AG04450 (cell line): ENCODE measurements at places on chromosomes 1 and 21. TPM values are rescaled to one million over a fixed set of nuclear protein-coding genes. Genes with fewer than 3 reads are reported as not detected.

The CD1C gene
- not detected in 2 replicates for polyA plus RNA-seq

The TNFRSF4 gene
- polyA plus RNA-seq, result 0.07 and 0.24 TPM in 2 replicates

The REN gene
- 0.72 and 0.94 TPM in 2 replicates for polyA plus RNA-seq

The ENO1 gene
- 1,423 and 1,563 TPM in 2 replicates for polyA plus RNA-seq

The DCDC2B gene
- polyA plus RNA-seq, result not detected in 2 replicates

GRCh38 chr1:66335125-66335524, 198.8 kb upstream of the SGIP1 start:
- DNase-seq, result no peak

DNA sequence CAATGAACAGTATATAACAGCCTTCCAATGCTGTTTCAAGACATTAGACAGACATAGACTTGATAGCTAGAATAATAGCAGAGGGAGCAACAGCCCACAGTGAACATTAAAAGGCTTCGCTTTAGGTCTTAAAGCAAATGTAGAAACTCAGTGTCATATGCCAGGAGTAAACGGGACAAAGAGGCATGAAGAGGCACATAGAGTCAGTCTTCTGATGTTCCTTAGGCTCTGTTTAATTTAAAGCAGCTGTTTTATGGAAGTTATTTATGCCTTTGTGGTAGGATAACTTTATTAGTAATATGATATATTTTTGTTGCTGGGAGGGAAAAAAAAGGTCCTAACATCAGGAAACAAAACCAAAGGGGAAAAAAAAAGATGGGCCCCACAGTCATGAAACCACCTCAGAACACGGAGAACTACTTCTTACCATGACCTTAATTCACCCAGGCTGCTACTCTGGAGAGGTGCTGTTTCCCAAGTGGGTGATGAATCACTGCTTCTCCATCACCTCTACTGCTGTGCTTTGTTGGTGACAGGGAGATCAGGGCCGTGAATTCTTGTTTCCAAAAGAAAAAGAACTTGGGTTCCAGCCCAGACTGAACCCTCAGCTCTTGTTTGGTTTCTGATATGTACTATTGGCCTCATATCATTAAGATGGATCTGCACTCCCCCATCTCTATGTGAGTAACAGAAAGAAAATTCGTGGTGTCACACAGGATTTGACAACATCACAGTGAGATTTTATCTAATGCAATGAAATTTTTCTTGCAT, 616.9 kb downstream of the KIF26B start:
- peak; percentile 82 for DNase-seq

DNA sequence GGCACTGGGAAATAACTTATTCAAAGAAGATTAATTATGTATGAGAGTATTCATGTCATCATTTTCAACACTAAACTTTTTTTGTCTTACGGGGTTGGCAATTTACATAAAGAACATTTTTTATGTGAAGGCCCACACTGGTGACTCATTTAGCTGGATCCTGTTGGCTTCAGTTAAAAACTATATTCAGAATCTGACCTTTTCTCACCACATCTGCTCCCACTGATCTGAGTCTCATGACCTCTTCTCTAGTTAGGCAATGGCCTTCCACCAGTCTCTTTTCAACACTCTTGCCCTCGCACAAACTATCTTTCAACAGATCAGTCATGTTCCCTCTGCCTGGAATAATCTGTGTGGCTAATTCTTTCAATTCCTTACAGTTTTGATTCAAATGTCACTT, 53.4 kb downstream of the TMPRSS15 start:
- no peak for DNase-seq

DNA sequence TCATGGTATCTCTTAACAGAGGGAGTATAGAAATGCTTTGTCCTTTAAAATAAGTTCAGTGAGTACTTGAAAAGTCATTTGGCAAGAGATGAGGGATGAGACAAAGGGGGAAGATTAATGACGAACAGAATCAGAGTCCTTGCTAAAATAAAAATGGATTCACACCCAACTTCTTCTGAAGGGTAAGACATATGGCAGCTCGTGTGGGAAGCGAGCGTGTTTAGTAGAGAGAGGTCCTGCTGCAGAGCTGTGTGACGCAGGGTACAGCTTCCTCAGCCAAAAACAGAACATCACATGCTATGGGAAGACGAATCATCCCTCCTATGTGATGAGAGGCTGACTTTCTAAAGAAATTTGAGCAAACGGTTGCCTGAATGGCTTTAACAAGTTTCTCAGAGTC, 158.5 kb upstream of the LMO4 start:
- DNase-seq, result no peak

DNA sequence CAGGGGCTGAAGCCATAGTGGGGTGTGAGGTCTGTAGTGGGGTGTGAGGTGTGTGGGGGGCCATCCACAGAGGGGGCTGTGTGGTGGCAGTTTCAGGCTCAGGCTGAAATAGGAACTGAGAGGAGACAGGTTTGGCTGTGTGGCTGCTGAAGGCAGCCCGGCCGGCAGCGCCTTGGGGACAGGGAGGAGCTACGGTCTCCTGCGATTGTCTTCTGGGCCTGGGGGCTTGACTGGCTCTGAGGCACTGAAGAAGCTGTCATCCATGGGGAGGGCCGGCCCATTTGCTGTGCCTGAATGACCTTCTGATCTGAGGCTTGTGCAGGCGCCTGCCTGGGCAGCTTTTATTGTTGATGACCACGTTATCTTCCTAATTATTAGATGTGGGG, 10.0 kb upstream of the TTC34 start:
- DNase-seq, result no peak

GRCh38 chr1:8415526-8416278, 97.8 kb downstream of the SLC45A1 start:
- no peak for DNase-seq

DNA sequence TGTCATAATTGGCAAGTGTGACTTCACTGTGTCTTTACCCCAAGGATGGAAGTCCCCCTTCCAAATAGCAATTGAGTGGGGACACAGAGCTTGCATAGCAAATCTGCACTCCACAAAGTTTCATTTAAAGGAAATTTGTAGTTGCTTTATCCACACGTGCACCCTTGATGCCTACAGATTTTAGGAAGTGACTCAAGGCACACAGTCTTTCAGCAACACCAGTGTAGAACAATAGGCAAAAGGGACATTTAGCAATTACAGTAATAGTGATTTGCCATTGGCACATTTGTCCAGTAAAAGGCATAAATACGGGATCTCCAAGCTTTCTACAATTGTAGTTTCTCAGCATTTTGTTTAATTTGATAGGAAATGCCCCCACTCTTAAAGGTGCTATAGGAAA, 43.4 kb upstream of the KAZN start:
- DNase-seq, result no peak

DNA sequence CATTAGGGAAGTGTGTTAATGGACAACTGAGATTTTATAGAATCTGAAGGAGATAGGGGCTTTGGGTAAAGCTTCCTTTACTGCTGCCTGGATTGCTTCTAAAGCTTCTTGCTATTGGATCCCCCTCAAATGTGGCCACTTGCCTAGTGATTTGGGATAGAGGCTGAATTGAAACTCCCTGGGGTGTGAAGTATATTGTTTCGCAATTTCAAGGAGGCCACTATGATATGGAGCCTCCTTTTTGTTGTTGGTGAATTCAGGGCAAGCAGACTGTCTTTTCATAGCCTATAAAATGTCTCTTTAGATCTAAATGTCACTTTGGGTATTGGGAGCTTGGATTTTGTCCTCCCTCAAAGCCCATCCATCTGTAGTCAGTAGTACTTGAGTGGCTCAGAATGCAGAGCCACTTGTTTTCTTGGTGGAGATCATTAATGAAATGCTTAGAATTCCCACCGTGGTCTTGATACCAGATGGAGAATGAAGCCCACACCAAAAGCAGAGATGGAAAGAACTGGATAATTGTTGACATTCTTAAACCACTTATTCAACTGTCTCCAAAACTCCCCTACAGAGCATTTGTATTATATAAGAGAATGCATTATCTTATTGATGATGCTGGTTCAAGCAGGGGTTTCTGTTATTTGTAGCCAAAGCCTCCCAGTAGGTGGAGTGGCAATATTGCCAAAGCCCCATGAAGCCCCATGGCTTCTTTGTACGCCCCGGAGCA, 144.3 kb upstream of the KCNE2 start:
- no peak for DNase-seq

DNA sequence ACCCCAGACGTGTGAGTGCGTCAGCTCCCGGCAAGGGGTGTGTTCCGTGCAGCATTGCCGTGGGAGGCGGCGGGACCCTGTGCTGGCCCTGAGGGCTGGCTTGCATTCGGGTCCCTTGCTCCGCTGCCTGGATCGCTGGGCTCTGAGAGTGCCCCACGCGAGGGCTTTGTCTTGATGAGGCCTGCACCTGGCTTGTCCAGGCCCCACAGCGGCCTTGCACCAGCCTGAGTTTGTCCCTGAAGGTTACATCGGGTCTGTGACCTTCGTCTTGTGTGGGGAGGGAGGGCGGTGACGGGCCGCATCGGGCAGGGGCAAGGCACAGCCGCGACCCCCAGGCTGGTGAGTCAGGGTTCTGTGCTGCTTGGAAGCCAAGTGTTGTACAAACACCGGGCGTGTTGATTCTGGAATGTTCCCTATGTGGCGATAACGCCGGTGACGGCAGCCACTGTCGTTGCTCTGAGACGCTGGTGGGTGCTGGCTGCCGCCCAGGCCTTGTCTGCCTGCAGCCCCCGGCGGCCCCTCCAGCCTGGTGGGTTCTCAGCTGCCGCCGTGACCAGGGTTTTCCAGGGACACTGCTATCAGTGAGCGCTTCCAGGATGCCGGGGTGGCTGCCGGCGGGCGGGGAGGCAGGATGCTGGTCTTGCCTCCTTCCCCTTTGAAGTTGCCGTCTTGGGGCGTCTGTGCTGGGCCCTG, 42.9 kb downstream of the SLX9 start:
- DNase-seq, result no peak

- DNase-seq, result no peak
Measured at GRCh38 chr1:186183970-186184628, 191.0 kb downstream of the TPR start.

GRCh38 chr1:167293057-167293456, 72.4 kb downstream of the POU2F1 start:
- no peak for DNase-seq

DNA sequence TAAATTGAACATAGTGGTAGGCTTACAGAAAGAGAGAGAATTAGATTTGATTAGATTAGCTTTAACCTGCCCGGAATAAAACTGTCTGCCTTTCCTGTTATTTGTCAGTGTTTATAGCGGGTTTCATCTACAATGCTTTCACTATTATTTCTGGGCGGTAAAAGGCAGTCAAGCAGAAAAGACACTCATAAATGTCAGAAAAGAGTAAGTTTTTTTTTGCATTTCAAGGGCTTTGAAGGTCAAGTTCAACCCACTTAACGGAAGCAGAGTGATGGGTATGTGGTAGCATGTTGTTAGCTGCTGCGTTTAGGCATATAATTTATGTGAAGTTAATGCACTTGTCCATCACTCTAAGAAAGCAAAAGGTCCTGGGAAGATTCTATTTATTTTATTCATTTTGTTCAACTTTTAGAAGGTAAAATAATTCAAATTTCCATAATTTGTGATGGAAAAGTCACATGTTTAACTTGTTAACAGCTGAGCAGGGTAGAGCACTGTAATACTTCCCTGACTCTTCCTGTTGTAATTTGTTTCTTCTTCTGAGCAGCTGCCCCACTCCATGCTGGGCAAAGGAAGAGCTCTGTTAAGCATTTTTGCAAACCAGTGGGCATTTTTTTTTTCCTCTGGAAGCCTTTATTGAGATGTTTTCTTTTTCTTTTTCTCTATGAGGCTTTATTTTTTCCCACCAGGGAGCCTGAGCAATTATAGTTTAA, 220.1 kb downstream of the ST6GALNAC3 start:
- no peak for DNase-seq

- no peak for DNase-seq
Measured at GRCh38 chr1:165152727-165153126, 203.8 kb downstream of the LMX1A start.

GRCh38 chr1:112431038-112431437, 35.0 kb downstream of the CTTNBP2NL start:
- DNase-seq, result no peak

GRCh38 chr1:203185585-203185984, 919 bp downstream of the CHI3L1 start:
- DNase-seq, result no peak

- no peak for DNase-seq
Measured at GRCh38 chr1:179038528-179039281, 13.0 kb downstream of the FAM20B start.

DNA sequence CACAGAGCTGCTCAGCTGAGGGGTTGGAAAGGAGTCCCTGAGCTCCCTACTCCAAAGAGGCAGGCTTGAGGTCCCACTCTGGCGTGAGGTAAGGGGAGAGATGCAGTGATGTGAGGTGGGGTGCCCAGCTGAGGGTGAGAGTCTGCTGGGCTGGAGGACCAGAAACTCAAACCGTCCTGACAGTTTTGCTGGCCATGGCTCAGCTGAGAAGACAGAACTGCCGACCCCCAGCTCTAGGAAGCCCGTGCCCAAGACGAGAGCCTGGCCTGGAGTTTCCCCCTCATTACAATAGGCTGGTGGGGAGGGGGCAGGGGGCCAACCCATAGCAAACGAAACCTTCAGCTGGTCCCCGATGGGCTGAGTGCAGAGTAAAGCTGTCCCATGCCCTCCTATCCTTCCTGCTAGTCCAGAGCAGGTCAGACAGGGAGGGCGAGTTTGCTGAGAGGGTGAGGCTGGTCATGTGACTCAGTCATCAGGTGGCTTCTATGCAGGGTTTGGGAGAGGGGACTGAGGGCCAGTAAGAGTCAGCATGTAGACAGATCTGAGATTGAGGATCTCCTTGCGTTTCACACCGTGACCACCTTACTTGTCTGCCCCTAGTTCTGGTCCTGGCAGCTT, 129.3 kb downstream of the PRDM2 start:
- DNase-seq, result no peak

- peak; percentile 79 for DNase-seq
Measured at GRCh38 chr21:45011911-45012661, 62.3 kb upstream of the ADARB1 start.

DNA sequence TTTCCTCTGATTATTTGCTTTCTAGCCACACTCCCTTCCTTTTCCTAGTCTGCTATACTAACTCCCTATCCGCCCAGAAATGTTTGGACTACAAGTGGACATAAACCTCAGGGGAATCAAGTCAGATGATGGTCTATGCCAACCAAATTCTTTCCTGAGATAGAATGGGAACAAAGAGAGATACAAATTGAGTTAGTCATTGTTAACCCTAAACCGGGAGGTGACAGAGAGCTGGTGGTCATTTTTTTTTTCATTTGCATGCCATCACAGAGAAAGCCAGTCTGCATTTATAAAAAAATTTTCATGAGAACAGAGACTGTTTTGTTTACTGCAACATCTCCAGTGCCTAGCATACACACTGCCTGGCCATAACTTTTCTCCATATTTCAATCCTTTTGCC, 35.0 kb downstream of the MYSM1 start:
- no peak for DNase-seq

DNA sequence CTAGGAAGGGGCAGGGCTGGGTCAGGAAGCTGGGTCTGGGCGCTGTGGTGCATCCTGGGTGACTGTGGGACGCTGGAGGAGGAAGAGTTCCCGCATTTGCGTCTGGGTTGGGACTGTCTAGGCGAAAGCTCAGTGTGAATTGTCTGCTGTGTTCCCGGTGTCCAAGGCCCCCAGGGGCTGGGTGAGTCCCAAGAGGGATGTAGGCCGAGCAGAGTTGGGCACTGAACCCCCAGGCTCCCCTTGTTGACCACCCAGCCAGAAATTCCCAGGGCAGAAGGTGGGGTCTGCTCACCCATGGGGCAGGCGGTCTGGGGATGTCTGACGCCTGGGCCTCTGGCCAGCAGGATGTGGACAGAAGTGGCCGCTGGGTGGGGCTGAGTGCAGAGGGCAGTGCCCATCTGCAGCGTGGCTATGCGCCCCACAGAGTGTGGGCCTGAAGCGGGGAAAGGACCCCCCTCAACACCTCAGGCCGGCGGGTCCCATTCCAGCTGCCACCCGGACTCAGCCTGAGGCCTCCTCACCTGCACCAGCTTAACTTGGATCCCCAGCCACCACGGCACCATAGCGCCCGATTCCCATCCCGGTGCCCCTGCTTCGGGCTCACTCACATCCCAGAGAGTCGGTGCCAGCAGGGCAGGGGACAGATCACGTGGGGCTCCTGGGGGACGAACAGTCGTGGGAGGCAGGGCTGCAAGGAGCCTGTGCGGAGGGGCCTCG, 37.0 kb upstream of the POFUT2 start:
- DNase-seq, result no peak
